ENCODE measurements at places on chromosomes 2 and 18.

DNA sequence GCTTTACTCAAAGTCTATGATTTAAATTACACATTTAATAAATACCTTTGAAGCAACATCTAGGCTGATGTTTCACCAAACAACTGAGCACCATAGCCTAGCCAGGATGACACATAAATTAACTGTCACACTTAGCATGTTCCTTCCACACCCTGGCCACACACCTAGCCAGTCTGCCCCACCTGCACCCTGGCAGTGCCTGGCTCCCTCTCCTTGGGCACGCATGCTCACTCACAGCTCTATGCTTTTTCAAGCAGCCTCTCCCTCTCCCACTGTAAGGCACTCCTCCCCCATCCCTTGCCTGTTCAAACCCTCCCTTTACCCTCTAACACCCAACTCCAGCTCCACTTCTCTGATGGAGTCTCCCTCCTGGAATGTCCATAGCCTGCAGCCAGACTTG is 357.6 kb upstream of the KLHL29 start:
- ATAC-seq: no peak

- no peak for ATAC-seq
Observed at GRCh38 chr2:80238692-80239469, 65.7 kb downstream of the LRRTM1 start.

GRCh38 chr2:180554330-180554729 is 426.1 kb upstream of the UBE2E3 start:
- no peak for ATAC-seq

DNA sequence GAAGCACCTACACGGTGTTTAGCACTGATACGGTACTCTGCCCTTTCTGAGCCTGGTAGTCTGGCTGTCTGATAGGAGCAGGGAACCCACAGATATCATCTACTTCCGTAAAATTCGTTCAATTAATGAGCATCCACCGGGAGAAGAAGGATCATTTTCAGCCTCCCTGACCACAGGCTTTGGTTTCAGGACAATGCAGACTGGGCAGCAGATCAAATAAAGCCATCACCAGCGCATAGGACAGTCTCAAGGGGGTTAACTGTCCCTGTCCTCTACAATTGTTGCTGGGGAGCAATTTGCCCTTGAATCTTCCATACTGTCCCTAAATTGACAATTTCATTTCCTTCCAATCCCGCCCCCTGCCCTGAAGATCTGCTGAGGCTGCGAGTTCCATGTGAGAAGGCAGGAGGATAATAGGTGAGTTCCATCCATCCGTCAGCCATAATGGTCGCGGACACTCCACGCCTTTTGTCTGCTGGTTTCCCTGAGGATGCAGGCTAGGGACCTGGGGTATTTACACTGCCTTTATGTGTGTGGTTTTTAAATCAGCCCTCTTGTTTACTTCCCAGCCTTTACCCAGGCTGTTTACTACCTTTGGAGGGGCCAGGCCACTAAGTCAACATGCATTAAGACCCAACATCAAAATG is 110.0 kb downstream of the MYCN start:
- no peak for ATAC-seq

- ATAC-seq: no peak
Observed at GRCh38 chr2:173623438-173624319, 269.0 kb downstream of the CDCA7 start.

DNA sequence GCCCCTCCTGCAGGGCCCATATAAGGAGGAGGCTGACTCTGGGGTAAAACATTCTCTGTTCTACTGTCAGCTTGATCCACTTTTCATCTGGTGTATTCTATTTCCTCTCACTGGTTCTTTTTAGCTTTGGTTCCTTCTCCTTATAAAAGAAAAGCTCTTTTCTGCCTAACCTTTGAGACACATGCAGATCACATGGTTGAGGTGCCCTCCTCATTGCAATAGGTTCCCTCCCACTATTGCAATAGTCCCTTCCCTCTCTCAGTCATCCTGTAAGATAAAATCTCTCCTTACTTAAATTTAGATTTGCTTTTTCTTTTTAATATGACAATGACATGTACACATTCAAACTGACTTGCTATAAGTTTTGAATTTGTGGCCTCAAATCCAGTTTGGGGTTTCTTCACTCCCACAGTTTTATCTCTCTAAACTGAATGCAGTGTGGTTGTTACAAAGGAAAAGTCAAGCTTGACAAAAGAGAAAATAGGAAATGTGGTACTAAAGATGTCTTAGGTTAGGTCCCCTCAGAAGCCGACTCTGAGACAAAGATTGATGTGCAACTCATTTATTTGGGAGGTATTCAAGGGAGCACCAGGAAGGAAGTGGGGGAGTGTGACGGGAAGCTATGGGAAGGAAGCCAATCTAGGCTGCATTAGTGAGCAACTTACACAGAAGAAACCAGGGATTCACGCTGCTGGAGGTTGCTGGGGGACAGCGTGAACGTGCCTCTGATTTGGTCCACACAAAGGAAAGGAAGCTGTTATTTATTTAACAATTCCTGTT is 127.6 kb upstream of the LINC00305 start:
- no peak for ATAC-seq

- ATAC-seq: no peak
Observed at GRCh38 chr2:136532171-136532570, 233.2 kb upstream of the THSD7B start.

DNA sequence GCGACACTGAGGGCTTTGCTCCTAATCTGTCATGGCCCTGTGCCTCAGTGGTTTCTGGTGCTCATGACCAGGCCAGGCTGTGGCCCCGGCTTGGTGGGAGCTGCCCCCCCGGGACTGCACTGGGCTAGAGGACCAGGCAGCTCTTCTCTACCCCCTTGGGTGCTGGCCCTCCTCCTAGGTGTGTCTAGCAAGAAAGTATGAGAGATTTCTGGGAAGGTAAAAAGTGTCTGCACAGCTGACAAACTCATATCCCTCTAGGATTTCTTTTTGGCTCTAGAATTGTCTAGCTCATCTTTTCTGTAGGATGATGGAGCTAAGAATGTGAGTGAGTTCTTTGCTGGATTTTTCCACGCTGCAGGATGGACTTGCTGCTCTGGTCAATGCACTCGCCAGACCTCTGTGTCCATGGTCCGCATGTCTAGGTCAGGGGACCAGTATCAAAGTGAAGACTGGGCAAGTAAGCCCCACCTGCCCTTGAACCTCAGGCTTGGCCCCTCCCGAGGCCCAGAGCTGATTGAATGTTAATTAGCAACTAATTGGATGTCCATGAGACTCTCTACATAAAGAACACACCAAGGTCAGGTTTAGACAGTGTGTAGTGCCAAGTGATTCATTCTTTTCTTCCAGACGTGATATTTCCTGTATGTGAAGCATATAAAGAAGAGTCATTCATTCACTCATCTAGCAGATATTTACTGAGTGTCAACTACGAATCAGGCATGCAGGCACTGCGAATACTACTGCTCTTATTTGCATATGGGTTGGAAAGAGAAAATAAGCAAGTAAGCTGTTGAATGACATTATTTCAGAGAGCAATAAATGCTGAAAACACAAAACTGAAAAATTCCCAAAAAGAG is 15.6 kb upstream of the PSD4 start:
- ATAC-seq: no peak

DNA sequence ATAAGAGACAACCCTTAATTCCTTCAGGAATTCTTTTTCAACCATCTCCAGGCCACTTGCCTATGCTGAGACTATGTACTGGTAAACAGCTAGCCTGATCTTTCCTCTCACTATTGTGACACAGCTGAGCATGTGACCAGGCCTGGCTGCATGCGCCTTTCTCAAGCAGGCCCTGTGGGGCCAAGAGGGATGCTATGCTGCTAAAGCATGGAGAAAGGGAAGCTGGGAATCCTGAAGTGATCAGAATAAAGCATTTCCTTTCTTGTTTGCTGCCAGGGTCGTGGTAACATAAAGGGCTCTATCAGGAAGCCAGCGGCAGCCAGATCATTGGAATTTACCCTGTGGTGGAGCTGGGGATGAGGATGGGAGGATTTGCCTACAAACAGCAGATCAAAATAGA is 29.8 kb upstream of the LCLAT1 start:
- peak; percentile 79 for ATAC-seq

DNA sequence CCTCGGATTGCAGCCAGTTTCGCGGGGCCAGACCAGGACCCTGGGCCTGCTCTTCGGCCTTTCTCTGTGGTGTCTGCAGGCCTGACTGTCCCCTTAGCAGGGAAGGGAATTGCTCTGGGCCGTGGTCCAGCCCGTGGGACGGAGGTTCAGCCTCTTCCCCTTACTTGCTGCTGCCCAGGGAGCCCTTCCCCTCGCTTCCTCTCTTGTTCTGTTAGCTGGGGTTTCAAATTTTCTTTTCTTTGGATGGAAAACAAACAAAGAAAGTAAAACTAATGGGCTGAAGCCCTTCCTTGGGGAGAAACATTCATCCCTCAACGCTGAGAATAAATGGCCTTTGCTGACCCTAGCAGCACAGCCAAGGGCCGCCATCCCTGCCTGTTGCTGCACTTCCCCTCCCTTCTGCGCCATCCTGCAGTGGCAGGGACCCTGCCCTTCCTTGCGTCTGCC is 52.4 kb downstream of the ASAP2 start:
- no peak for ATAC-seq

DNA sequence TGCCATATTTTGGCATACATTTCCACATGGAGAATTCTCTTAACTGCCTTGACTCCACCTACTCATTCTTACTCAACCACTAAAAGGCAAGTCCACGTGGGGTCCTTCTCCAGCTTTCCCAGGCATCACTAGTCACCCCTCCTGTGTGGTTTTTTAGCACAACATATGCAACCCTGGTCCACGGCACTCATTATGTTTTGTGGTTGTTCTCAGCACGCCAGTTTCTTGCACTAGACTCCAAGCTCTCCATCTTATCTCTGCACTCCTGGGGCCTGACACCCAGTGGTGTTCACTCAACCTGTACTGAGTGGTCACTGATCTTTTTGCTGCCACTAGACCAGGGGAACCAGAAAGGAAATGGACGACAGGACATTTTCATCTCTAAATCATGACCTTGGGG is 18.0 kb downstream of the MARCHF4 start:
- ATAC-seq: no peak

DNA sequence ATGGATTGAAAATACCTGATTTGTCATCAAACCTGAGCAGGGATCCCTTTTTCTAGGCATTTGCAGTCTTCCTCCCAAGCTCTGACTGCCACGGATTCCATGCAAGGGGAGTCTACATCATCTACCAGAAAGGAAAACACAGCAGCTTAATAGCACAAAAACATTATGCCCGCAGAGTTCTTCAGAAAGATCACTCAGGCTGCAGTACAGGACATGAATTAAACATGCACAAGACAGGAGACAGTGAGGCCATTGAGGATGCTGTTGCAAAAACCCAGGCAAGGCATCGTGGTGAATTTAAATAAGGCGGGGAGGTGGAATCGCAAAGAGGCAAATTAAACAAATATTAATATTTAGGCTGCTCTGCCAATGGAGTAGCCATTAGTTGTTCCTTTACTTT is 88.5 kb downstream of the MRPS9 start:
- no peak for ATAC-seq

DNA sequence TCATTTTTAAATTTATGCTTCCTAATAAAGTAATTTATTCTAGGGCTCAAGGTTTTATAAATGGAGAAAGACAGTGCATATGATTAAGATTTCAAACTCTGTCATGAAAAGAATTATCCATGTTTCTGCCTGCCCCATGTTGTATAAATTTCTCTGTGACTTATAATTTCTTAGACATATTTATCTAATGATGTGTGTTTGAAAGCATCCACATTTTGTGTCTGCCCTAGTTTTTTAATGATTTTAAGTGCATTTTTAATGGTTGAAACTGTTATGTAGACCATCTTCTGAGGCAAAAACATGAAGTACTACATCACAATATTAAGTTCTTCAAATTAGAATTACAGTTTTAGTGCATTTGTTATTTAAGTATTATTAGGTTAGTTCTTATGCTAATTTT is 71.2 kb downstream of the PTPRM start:
- no peak for ATAC-seq

DNA sequence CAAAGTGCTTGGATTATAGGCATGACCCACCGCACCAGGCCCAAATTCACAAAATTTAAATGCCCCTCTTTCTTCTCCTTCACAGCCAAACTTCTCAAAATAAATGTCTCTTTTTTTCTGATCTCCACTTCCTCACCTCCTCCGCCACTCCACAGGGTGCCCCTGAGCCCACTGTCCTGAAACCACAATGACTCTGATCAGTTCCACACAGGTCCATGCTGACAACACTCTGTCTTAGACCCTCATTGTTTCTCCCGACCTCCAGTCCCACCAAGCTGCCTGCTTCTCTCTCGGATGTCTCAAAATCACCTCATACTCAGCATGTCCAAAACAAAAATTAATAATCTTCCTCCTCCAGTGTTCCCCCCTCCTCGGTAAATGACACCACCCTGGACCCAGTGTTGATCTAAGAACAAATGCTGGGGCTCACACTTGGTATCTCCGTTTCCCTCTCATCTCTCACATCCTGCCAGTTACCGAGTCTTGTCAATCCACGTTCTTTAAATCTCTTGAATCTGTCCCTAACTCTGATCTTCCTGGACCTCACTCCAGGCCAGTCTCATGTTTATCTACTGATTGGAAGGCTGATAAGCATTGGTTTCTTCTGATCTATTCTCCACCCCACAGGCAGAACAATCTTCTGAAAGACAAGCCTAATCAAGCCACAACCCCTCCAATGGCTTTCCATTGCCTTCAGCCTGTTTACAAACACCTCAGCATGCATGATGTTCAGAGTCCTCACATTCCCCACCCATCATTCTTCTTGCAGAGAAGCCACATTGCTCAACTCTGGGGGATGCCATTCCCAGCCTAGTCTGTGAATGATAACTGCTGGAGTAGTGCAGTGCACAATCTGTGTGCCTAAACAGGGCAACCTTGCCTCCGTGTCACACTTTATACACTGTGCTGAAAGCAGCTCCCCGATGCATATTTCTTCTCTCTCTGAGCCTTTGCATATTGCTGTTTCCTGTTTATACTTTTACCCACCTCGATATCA is 12.4 kb upstream of the ANKRD44 start:
- ATAC-seq: no peak

DNA sequence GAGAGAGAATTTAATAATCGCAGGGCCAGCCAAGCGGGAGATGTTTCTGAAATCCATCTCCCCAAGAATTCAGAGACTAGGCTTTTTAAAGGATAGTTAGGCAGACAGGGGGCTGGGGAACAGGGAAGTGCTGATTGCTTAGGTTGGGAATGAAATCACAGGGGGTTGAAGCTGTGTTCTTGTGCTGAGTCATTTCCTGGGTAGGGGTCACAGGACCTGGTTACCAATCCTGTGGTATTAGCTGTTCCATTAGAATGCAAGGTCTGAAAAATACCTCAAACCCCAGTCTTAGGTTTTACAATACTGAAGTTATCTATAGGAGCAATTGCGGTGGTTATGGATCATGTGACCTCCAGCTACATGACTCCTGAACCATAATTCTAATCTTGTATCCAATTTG is 4.6 kb downstream of the SP140 start:
- no peak for ATAC-seq

- ATAC-seq: no peak
Observed at GRCh38 chr2:218257390-218257981, 3.3 kb upstream of the GPBAR1 start.

Data from gastroesophageal sphincter (tissue), 4 donors.